NCI-H2081 treated with DMSO at 0.1 percent for 48 hours (cell line): ENCODE measurements at places on chromosomes 4 and X.
A peak's percentile ranks its signal among the peaks of the same experiment; 100 is the strongest.

DNA sequence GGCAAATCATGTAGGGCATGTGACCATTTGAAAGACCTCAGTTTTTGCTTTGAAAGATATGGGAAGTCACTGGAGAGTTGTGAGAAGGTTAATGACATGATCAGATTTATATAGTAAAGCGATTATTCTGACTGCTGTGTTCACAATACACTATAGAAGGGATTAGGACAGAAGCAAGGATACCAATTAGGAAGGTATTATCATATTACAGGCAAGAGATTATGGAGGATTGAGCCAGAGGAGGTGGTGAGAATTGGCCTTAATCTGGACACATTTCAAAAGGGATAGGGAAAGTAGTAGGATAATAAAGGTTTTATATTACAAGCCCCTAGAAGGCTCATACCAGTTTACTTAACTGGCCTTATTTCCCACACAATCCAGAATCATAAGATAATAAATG, 124.9 kb upstream of the POF1B start:
- no peak for DNase-seq

GRCh38 chr4:76947369-76947768, 2.2 kb upstream of the SEPTIN11 start:
- no peak for DNase-seq

DNA sequence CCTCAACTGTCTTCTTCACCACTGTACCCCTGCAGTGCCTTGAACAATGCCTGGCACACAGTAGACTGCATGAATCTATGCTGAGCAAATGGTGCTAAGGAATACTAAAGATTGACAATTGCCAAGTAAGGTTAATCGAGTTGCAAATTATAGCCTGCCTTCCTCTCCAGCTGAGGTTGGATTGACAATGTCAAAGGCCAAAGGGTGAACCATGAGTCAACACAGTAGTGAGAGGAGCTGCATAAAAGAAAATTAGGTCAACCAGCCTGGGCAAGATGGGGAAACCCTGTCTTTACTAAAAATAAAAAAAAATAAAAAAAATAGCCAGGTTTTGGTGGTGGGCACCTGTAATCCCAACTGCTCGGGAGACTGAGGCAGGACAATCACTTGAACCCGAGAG, 97.1 kb upstream of the BMPR1B start:
- DNase-seq = no peak

DNA sequence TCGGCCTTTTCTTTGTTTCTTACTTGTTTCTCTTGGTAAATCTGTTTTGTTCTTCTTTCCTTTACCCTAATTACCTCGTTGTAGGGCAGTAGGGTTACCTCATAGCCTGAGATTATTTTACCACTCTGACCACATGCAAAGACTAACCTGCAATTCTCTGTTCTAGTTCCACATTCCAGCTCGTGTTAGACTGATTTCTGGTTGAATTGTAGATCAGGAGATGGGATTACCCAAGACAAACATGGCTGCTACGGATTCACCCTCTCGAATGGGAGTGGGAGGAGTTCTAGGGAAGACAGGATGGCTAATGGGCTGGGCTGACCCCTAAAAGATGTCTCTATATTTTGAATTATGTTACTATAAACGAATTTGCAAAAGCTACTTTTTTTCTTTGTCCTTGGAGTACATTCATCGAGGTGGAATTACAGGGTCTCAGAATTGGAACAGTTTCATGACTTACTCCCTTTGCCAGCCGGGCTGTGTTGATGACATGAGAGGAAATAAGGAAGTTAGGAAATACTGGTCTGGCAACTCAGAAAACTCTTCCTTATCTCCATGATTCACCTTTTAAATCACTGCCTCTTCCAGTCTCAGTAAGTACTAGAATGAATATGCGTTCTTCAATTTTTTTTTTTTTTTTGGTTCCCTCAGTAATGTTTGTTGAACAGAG, 36.7 kb upstream of the FBXW7 start:
- no peak for DNase-seq

DNA sequence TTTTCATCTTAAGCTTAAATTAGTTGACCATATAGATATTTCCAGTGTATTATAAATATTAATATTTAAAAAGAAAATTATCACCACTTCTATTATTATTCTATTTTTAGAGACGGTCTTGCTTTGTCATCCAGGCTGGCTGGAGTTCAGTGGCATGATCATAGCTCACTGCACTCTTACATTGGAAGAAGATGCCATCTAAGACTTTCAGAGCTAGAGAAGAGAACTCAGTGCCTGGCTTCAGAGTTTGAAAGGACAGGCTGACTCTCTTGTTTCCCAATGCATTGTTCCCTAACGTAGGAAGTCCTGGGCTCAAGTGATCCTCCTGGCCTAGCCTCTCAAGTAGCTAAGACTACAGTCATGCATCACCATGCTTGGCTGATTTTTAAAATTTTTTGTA, 75.9 kb downstream of the FIP1L1 start:
- no peak for DNase-seq

DNA sequence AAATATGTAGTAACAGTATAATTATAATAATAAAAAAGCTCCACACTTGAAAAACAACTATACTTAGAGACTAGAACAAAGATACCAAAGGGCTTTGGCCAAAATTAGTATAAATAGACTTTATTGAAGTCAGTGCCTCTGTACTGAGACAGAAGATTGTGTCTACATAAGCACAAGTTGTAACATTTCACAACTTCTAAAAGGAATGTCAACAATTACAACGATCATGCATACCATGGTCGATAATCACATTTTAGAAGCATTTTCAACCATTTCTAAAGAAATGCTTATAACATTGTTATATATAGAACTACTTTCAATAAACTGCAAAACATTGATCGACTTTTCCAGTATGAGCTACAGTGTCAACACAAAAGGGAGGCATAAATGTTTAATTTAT, 57.0 kb downstream of the DHX15 start:
- no peak for DNase-seq

- DNase-seq = no peak
Observed at GRCh38 chrX:54213603-54214002, 30.5 kb upstream of the FAM120C start.

GRCh38 chr4:170001011-170001744, 25.0 kb downstream of the MFAP3L start:
- DNase-seq = no peak

DNA sequence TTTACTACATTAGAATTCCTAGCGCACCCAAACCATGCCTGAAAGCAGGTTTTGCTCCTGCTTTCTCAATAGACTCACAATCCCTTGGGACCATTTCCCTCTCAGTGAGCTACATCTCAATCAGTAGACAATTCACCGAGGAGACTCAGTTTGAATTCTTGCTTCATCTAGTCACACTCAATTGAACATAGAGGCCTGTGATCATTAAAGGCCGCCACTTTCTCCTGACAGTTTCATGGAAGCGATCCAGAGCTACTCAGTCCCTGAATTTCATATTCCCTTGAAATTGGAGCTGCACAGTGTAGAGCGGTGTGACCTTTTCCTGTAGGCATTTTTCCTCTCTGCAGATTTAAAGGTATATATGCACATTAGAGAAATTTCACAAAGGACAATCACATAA, 193.9 kb upstream of the SPOCK3 start:
- no peak for DNase-seq

- DNase-seq = peak; percentile 68
Observed at GRCh38 chrX:125205918-125206665, 113.6 kb upstream of the TEX13C start.

DNA sequence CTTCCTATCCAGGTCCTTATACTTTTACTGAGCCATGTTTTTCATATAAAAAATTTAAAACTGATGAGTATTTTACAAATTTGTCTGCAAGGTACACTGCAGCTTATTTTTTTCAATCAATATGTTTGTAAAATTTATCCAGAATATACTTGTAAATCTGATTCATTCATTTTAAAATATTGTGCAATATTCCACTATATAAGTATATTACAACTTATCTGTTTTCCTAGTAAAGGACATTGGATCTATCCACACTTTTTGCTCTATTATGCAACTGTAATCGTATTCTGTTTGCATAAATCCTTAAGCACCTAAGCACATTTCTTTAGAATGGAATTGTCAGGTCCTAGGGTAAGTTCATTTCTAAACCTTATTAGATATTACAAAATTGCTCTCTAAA, 49.5 kb downstream of the TBC1D9 start:
- no peak for DNase-seq

DNA sequence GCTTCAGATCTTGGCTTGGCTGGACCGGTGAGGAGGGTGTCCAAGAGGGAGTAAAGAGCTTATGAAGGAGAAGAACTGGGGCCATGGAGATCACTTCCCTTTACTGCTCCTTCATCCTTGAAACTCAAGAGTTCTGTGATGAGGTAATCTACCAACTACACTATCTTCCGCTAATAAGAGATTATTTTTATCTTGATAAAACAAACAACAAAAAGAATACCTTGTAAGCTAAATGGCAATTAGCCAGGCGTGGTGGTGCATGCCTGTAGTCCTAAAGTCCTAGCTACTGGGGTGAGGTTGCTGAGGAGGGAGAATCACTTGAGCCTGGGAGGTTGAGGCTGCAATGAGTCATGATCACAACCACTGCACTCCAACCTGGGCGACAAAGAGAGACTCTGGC, 47.4 kb downstream of the HAUS3 start:
- DNase-seq = no peak

DNA sequence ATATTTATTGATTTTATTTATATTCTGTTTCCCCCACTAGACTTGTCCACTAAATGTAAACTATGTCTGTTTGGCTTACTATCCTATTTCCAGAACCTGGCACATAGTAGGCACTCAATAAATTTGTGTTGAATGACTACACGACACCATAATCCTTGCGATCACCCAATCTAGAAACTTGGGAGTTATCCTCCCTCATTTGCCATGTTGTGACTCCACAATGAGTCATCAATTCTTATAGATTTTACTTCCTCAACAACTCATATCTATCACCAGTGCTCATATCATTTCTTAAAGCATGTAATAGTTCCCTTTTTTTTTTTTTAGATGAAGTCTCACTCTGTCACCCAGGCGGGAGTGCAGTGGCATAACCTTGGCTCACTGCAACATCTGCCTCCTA, 39.9 kb upstream of the VAMP7 start:
- DNase-seq = no peak

GRCh38 chr4:175961604-175962003, 104.0 kb upstream of the WDR17 start:
- DNase-seq = no peak

DNA sequence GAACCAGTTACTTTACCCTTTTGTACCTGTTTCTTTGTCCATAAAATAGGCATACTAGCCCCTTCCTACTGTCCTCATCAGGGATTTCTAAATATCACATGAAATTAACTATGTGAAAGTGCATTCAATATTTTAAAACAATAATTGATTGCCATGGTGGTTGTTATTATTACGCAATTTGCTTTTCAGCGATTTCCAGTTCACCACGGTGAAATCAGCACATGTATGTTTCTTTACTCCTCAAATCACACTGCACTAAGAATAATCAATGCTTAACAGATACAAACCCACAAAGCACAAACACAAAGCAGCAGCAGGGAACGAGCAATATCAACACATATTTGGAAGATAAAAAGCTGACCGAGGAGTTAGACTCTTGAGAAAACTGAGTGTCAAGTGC, 371.3 kb upstream of the NOCT start:
- no peak for DNase-seq

- DNase-seq = no peak
Observed at GRCh38 chr4:29565256-29565655, 1154.9 kb upstream of the PCDH7 start.

GRCh38 chr4:46934726-46935125, 25.7 kb upstream of the COX7B2 start:
- no peak for DNase-seq

DNA sequence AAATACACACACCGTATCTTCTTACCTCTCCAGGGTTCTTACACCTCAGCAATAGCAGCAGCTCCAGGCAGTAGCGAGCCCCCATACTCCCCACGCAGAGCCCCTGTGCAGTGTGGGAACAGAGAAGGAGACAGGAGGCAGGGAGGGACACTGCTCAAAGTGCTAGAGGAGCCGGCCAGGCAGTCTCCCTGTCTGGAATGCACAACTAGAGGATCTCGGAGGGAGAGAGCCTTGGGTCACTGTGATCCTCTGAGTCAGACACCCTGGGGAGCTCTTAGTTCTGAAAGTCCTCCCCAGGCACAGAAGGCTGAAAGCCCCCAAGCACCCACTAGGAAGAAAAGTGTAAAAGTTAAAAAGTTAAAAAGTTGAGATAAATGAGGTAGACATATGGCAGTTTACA, 16.0 kb downstream of the AMELX start:
- DNase-seq = no peak

DNA sequence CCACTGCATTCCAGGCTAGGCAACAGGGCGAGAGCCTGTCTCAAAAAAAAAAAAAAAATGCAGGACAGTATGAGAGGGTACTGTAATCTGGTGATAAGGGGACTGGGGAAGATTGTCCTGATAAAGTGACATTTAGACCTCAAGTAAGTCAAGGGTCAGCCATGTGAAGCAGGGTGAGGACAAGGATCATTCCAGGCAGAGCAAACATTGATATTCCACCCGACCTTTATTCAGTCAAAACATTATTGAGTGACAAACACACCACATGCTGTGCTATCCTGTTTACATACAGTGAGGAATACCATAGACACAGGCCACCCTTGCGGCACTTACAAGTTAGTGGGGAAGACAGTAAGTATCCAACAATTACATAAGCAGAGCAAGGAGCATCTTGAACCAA, 64.4 kb downstream of the SLC9A6 start:
- no peak for DNase-seq

GRCh38 chrX:23788521-23788920, 5.5 kb downstream of the SAT1 start:
- no peak for DNase-seq

DNA sequence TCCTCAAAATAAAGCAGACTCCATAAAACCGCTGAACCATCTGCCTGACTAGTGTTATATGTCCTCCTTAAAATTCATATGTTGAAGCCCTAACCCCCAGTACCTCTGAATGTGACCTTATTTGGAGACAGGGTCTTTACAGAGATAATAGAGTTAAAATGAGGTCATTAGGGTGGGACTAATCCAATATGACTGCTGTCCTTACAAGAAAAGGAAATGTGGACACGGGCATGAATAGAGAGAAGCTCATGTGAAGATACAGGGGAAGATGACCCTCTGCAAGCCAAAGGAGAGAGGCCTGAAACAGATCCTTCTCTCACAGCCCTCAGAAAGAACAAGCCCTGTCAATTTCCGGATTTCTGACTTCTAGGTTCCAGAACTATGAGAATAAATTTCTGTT, 82.0 kb upstream of the KLHL13 start:
- no peak for DNase-seq

GRCh38 chrX:149950681-149951080, 12.4 kb upstream of the EOLA2 start:
- no peak for DNase-seq
